Hepatocyte (in vitro differentiated cells): ENCODE measurements at places on chromosomes 16 and 17. TPM values are rescaled to one million over a fixed set of nuclear protein-coding genes. Genes with fewer than 3 reads are reported as not detected.

GRCh38 chr16:10981697-10982216, 37.4 kb downstream of the CLEC16A start:
- no peak for DNase-seq

- DNase-seq, result no peak
Measured at GRCh38 chr17:15236281-15237105, 28.6 kb downstream of the PMP22 start.

DNA sequence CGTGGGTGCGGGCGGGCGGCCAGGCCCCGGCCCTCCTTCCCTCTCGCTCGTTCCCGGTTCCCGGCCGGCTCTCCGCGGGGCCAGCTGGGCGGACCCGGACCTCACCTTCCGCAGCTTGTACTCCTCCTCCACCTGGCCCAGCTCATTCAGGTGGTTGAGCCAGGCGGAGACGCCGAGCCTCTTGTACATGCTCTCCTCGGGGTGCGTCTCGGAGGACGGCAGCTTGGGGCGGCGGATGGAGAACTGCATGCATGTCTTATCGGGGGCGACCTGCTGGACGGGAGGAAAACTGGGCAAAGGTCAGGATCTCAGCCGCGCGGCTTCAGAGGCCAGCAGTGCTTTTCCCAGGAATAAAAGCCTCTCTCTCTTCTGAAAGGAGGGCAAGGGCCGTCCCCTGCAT, 85.4 kb downstream of the TBC1D16 start:
- DNase-seq, result peak; percentile 66

The PLEKHH3 gene
- total RNA-seq, result 16.9 and 20.5 TPM in 2 replicates
